ENCODE measurements at places on chromosomes 11 and 22.

GRCh38 chr11:35785287-35786167 lies 123.0 kb downstream of the TRIM44 start:
- DNase-seq: no peak

- no peak for DNase-seq
These were observed 53.1 kb upstream of the TSPAN18 start for GRCh38 chr11:44673688-44674087.

DNA sequence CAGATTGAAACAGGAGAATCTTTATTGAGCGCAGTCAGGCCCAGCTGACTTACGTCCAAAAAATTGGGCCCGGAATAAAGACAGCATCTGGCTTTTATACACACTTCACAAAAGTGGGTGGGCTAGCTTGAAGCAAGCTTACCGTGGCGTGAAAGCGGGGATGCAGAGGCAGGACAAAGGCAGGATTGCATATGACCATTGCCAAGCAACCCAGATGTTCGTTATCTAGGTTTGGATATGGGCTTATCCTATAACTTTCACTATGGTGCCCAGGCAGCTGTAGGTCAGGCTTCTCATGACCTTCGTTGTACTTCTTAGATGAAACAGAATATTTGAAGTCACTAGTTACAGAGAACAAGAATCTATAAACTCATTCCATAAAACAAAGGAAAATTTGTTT lies 1575.6 kb upstream of the RAG2 start:
- no peak for DNase-seq

DNA sequence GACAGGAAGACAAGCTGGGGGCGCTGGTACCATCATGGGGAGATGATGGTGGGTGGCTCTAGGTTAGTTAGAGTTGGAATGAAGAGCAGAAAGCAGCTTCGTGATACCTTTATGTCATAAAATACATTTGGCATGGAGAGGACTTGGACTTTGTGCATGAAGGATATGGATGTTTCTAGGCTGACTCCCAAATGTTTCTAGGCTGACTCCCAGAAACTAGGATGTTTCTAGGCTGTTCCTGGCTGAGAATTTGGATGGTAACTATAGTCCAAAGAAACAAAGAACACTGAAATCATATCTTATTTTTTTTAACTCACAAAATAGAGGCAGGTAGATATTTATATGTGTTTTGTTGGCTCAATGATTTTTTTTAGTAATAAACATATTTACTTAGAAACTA lies 89.4 kb upstream of the VPREB1 start:
- DNase-seq: no peak

- DNase-seq: no peak
These were observed 110.2 kb downstream of the ANO3 start for GRCh38 chr11:26442131-26442530.

DNA sequence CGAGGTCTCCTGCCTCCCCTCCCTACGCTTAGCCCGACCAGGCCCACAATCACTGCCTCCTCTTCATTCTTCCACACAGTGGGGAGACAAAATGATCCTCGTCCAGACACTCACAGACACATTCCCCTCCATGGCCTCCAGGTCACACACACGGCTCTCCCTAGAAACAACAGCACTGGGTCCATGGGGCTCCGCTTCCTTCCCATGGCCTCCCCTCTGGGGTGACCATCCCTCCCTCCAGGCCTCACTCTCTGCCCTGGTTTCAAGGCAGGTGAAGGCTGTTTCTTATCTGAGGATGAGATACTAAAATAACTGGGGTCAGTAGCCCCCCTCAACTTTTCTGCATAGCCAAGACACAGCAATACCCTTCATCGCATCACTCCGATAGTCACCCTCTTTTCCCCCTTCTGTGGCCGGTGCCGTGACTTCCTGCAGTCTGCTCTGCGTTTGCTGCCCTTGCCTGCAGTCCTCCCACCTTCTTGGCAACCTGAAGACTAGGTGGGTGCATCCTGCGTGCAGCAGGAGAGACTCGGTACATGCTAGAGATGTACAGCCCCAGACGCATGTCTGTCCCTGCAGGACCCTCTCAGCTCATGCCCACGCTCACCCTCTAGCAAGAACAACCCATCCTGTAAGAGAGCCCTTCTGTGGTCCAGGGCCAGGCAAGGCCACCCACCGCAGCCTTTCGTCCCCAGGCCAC lies 55.8 kb downstream of the CD6 start:
- DNase-seq: no peak

DNA sequence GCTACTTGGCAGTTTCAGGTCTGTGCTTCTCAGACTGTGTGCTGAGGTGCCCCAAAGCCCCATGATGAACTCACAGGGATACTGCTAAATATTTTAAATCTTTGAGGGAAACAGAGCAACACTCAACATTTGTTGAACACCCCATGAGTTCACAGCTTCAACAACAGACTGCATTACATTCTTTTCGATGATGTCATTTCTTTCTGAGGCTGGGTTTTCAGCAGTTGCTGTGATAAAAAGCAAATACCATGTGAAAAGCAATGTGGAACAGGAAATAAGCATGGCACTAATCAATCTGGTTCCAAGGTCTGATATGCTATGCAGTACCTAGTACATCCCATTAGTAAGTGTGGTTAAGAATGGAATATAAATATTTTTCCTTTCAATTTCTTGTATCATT lies 82.7 kb downstream of the RPL27A start:
- DNase-seq: no peak

GRCh38 chr22:47030143-47030661 lies 267.8 kb downstream of the TBC1D22A start:
- DNase-seq: no peak

DNA sequence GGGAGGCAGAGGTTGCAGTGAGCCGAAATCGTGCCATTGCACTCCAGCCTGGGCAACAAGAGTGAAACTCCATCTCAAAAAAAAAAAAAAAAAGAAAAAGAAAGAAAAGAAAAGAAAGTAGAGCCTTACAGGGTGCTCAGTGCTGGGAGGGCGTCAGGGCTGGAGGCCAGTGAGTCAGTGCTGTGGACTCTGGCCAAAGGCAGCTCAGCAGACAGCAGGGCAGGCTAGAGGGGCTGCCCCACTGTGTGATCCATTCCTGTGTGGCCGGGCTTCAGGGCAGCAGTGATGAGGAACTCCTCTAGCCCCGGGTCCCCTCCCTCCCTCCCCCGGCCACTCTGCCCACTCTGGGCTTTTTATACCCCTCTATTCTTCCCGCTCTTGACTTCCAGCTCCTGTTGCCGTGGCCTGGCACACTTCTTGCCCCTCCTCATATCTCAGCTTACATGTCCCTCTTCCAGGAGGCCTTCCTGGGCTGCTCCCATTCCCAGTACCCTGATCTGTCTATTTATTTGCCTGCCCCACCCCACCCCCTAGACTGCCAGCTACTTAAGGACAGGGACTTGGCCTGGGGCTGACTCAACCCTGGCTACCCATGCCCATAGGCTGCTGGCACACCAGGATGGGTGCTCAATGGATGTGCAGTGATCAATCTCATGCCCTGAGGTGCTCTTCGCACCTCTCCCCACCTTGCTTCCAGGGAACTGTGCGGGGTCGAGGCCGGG lies 10.1 kb downstream of the SYT12 start:
- no peak for DNase-seq

DNA sequence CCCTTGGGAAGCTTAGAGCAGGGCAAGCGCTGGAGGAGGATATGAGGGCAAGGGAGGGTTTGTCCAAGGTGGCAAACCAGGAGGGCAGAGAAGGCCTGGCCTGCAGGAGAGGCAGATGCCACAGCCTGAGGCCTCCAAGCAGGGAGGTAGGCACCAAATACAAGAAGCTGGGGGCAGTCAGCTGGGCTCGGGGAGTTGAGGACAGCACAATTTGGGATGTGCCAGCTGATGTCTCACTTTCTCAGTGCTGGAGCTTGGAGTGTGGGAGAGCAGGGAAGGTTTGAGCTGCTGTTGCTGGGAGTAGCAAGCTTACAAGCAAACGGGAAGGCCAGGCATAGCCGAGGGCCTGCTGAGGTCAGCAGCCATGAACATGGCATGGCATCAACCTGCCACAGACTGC lies 4.0 kb downstream of the ZDHHC24 start:
- DNase-seq: no peak

GRCh38 chr11:6705905-6706535 lies 22.9 kb upstream of the MRPL17 start:
- DNase-seq: no peak

- no peak for DNase-seq
These were observed 175.2 kb downstream of the WNT11 start for GRCh38 chr11:76030968-76031590.

GRCh38 chr11:132704781-132705375 lies 827.4 kb downstream of the OPCML start:
- no peak for DNase-seq

GRCh38 chr22:27201741-27202140 lies 544.4 kb downstream of the MIAT start:
- DNase-seq: no peak

GRCh38 chr11:44833877-44834452 lies 107.2 kb downstream of the TSPAN18 start:
- no peak for DNase-seq

- no peak for DNase-seq
These were observed 158.3 kb upstream of the MTMR2 start for GRCh38 chr11:96082002-96082899.

DNA sequence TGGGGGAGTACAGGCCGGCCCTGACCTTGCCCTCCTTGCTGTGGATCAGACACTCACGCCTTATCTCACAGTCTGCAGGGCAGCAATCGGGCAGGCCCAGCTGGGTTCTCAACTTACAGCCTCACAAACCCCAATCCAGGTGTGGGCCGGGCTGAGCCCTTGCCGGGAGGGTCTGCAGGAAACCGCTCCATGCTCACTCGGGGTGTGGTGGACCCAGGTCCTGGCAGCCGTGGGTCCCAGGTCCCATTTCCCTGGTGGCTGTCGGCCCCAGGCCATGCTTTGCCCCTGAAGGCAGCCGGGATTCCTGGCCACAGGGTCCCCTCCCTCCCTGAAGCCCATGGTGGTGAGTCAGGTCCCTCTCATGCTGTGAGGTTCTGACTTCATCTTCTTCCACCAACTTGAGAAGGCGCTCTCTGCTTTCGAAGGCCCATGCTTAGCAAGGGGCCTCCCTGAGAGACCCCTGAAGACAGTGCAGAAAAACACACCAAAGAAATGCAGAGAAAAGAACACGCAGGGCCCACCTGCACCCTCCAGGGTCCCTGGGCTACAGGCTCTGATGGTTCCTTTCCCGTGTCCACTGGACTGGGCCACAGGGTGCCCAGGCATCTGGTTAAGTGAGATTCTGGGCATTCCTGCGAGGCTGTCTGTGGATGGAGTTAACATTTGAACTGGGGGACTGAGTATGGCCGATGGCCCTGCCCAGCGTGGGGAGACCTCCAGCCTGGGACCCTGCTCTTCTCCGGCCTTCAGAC lies 588.2 kb downstream of the BRD1 start:
- DNase-seq: no peak

- no peak for DNase-seq
These were observed 212.7 kb upstream of the NTM start for GRCh38 chr11:131157678-131158077.

DNA sequence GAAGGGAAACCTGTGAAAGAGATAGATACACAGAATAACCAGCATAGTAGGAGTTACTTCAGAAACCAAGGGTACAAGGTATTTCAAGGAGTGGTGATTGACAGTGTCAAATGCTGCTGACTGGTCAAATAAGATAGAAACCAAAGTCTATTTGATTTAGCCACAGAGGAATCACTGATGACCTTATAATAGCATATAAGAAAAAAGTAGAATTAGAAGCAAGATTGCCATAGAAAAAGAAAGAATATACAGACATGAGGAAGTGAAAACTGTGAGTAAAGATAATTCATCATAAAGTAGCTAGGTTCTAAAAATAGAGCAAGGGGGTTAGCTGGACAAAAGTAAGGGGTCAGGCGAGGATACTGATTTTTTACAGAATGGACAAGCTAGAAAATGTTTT lies 14.2 kb downstream of the ZBTB44 start:
- no peak for DNase-seq

GRCh38 chr11:65121447-65121864 lies 478 bp downstream of the FAU start:
- no peak for DNase-seq

DNA sequence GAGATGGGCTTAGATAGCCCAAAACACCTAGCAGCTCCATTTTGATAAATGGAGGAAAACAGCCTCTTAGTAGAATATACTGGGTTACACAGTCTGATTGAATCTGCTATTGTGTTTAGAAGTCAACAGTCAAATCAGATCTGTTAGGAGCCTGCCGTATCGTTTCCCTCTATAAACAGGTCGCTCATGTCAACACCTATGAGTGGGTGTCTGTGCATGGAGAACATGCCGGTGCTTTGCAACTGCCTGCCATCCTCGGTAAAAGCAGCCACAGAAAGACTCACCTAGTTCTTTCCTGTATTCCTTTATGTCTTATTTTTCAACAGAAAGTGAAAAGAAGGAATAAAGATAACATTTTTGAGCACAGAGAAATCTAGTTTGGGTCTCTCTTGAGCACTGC lies 99.4 kb downstream of the ETS1 start:
- no peak for DNase-seq

DNA sequence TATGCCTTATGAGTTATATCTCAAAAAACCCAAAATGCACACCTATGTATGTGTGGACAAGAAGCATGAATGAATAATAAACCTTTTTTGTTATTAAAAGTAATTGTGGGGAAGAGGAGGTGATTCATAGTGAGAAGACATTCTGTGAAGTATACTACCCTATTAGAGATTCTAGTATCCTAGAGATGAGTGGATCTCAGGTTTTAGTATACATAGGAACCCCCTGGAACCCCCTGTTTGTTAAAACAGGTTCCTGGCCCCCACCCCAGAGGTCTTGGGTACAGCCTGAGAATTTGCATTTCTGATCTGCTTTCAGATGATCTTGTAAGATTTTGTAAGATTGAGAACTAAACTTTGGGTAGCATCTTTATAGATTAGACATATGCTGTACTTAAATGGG lies 17.5 kb downstream of the NUCB2 start:
- DNase-seq: no peak

DNA sequence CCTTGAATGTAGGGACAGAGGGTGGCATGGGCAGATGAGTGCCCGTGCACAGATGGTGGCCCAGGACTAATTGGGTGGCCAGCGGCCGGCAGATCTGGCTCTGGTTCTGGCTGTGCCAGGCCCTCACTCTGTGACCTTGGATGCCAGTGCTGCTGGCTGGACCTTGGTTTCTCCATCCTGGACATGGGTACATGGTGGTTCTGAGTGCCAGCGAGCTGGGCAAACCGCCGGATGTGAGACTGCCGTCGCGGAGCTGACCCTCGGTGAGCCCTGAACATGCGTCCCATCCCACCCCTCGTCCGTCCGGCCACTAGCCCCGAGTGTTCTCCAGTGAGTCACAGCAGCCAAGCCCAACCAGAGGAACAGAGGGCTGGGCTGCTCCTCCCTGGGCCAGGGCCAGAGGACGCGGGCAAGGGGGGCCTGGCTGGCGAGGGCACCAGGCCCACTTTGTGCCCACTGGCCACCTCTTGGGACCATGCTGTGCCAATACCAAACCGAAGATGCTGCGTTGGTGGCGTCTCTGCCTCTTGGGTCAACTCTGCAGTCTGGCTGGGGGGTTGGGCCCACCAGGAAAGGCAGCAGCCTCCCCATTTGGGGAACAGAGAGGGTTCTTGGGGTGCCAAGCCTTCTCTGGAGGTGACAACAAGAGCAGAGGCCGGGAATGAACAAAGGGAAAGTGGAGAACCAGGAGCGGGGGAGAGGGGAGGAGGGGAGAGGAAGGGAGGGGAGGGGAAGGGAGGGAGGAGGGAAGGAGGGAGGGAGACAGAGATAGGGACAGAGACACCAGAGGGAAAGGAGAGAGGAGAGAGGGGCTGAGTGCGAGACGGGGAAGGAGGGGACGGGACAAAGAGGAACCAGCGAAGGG lies 10.7 kb downstream of the LSP1 start:
- DNase-seq: no peak
